ENCODE measurements at places on chromosomes 11 and 22.

GRCh38 chr11:117443266-117444186, 115.9 kb downstream of the CEP164 start:
- DNase-seq = no peak

GRCh38 chr11:60866911-60867870, at the start of gene ZP1:
TSS of gene ZP1 (plus strand) at chr11:60867542. CDS start at chr11:60867562, 20 bp downstream.
- DNase-seq = no peak

GRCh38 chr22:24412274-24412673, 15.1 kb upstream of the ADORA2A start:
- DNase-seq = no peak

DNA sequence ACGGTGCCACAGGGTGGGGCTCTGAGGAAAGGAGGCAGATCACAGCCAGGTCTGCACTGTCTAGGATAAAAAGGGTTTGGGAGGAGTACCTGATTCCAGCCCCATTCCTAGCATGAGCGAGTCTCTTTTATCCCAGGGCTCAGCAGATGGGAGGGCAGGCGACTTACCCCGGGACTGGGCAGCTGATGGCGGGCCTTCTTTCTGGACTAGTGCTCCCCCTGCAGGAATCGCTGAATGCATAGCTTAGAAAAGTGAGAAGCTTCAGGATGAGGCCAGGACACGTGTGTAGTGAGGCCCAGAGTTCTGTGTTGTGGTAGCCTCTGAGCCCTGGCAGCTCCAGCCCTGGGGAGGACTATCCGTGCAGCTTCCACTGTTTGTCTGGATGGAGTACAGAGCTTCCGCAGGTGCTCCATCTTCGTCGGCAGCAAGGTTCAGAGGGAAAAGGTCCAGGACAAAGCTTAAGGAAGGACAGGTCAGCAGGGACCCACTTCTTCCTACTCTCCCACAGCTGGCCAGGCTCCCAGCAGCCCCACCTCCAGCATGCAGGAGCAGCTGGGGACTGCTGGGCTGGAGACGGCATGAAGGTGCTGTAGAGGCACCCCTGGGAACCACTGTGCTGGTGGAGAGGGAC, 30.4 kb downstream of the COMMD9 start:
- peak; percentile 79 for DNase-seq

Measured in fibroblast of the conjunctiva (primary cell).